Effector memory CD4-positive, alpha-beta T cell (primary cell): ENCODE measurements at places on chromosomes 5 and 9.

DNA sequence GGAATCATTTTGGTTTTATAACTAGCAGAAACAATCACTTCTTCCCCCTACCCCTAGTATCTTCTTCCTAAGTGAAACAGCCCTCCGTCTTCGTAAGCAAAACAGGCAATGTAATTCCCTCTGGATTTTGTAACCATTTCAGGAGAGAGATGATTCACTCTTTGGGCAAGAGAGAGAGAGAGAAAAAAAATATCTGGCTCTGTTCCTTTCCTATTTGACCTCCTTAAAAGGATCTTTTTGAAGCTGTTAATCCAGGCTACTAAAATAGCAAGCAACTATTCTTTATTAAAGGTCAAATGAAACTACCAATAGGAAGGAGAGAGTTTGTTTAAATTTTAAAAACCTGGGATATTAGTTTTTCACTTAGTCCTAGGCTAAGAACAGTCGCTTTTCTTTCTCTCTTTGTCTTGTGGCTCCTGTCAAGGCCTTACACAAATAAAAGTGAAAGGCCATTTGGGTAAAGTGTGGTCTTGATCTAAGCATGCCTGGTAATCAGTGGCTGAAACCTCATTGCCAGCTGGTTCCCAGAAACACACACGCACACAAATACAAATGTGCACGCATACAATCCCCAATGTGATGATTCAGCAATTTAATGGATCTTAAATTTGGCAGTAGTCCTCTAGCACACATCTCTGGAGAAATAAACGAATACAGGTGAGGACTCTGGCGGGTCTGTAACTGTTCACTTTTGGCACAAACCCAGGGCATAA is 70.2 kb downstream of the PRUNE2 start:
- no peaks in the 10 kb centered on the region for H3K36me3 ChIP-seq
- DNase-seq: no peak
- no peaks in the 10 kb centered on the region for H3K27me3 ChIP-seq
- H3K27ac ChIP-seq: no peak overlapping the region
- H3K4me3 ChIP-seq: no peak overlapping the region

- no peak overlapping the region for H3K27ac ChIP-seq
- DNase-seq: no peak
- H3K4me1 ChIP-seq: no peaks in the 10 kb centered on the region
- H3K36me3 ChIP-seq: no peaks in the 10 kb centered on the region
- no peaks in the 10 kb centered on the region for H3K27me3 ChIP-seq
- H3K4me3 ChIP-seq: no peak overlapping the region
Observed at GRCh38 chr9:108184941-108185340, 670.8 kb downstream of the ACTL7B start.

DNA sequence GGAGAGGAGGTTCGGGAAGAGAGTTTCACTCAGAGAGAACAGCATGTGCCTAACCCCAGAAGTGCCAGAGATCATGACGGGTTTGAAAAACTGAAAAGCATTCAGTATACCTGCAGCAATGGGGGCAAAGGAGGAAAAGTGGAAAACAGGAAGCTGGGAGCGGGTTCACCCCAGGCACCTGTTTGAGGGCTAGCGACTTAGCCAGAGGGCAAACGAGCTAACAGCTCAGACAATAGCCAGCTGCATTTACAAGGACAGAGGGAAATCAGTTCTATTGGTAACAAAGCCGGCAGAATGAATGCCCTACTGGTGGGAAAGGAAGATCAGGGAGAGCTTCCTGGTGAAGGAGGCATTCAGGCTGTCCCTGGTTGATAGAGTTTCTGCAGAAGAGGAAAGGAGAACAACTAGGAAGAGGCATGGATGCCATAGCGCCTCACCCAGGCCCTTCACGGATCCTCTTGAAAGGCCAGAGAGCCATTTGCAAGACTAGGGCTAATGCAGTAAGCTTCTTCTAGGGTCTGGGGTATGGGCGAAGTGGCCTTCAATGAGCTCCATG is 141.7 kb upstream of the ADRA1B start:
- H3K36me3 ChIP-seq: no peaks in the 10 kb centered on the region
- no peak overlapping the region for H3K27ac ChIP-seq
- DNase-seq: no peak

GRCh38 chr9:112118009-112118408 is 57.1 kb downstream of the SUSD1 start:
- no peak for DNase-seq
- no peaks in the 10 kb centered on the region for H3K27me3 ChIP-seq
- no peak overlapping the region for H3K4me3 ChIP-seq
- H3K27ac ChIP-seq: no peak overlapping the region
- no peaks in the 10 kb centered on the region for H3K36me3 ChIP-seq

DNA sequence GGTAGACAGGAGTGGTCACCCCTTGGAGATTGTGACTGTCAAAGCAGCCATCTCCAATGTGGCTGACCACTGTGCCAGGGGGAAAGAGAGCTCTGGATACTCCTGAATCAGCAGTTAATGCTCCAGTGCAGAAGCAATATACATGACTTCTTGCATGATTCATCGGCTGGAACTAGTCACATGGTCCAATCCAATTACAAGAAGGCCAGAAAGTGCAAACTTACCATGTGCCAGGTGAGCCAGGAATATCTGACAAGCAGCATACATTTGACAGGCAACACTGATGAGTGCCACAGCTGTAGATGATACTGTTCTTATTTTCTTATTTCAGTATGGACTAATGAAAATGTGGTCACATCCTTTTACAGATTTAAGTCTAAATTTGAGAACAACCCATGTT is 440.0 kb upstream of the MPDZ start:
- no peaks in the 10 kb centered on the region for H3K27me3 ChIP-seq
- H3K4me1 ChIP-seq: no peaks in the 10 kb centered on the region
- no peak for DNase-seq
- H3K4me3 ChIP-seq: no peak overlapping the region

DNA sequence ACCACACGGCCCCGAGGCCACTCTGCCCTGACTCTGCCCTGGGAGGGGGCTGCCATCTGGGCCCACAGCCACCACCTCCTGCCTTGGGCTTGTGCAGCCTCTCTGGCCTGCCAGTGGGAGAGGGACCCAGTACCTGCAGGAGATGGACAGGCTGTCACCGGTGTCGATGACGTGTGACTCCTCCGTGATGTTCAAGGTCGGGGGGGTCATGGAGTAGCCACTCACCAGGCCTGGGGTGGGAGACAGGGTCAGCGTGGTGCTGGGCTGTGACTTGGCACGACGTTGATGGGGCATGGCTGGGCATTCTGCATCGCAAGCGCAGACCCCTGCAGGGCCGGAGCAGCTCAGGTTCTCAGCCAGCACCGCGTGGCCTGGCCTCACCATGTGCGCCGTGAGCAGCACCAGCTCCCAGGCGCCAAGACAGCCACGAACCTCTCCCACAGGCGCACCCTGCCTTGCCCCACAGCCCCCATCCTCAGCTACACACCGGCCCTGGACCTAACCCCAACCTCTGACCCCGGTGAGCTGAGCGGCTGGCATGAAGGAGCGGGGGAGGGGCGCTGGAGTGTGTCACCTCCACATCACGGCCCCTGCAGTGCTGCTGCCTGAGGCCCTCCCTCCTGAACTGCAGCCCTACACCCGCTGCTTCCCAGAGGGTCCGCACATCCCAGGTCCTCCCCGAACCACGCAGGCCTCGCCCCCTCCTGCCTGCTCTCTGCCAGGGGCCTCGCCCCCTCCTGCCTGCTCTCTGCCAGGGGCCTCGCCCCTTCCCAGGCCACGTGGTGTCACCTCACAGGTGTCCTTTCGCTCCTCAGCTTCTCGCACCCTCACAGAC is 17.6 kb downstream of the FLT4 start:
- H3K27ac ChIP-seq: no peak overlapping the region
- no peaks in the 10 kb centered on the region for H3K4me1 ChIP-seq
- no peak for DNase-seq
- H3K36me3 ChIP-seq: no peaks in the 10 kb centered on the region
- H3K4me3 ChIP-seq: no peak overlapping the region

DNA sequence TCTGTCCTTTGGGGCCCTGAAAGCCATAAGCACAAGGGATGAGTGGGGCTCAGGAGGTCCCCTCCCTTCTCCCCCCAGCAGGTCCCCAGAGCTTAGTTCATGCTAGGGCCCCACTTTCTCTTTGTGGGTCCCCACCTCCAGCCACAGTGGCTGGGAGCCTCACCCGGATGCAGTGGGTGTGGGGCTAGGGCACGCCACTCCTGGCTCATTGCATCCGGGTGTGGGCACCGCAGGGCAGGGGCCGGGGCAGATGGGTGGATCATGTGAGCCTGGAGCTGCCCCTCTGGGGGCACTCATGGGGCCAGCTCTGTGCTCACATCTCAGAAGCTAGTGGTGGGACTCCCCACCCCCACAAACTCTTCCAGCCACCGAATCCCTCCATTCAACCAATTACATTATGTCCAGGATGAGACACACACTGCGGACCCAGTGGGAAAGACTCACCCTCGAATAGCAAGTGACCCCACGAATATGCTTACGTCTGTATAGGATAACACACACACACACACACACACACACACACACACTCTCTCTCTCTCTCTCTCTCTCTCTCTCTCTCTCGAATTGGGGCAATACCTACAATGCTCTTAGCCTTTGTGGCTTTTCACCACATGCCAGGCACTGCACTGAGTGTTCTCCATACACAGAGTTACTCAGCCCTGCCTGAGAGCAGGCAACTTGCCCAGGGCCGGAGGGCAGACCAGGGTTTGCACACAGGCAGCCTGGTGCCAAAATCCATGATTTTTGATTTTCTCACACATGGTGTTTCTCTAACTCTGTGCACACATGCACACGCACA is 16.8 kb upstream of the PHYKPL start:
- no peak overlapping the region for H3K4me3 ChIP-seq
- DNase-seq: no peak
- H3K27ac ChIP-seq: no peak overlapping the region
- no peaks in the 10 kb centered on the region for H3K27me3 ChIP-seq
- H3K36me3 ChIP-seq: no peaks in the 10 kb centered on the region

GRCh38 chr5:168991311-168991710 is 309.6 kb downstream of the SLIT3 start:
- H3K4me1 ChIP-seq: no peaks in the 10 kb centered on the region
- no peak overlapping the region for H3K4me3 ChIP-seq
- no peaks in the 10 kb centered on the region for H3K27me3 ChIP-seq
- no peak for DNase-seq
- no peaks in the 10 kb centered on the region for H3K36me3 ChIP-seq
- H3K27ac ChIP-seq: no peak overlapping the region

DNA sequence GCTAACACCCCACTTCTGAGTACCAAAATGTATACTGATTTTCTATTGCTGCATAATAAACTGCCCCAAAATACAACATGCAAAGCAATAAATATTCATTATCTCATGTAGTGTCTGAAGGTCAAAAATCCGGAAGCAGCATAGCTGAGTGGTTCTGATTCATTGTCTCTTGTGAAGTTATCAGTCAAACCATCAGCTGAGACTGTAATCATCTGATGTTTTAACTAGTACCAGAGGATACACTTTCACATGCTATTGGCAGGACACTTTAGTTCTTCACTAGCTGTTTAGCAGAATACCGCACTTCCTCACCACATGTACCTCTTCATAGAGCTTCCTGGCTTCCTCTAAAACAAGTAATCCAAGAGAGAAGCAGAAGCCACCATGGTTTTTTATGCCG is 12.7 kb upstream of the TMEM161B start:
- H3K27me3 ChIP-seq: no peaks in the 10 kb centered on the region
- no peak for DNase-seq
- no peak overlapping the region for H3K27ac ChIP-seq
- H3K36me3 ChIP-seq: peaks cover 4% of the 10 kb centered on the region
- no peak overlapping the region for H3K4me3 ChIP-seq
- no peaks in the 10 kb centered on the region for H3K4me1 ChIP-seq

- no peak overlapping the region for H3K27ac ChIP-seq
- H3K36me3 ChIP-seq: no peaks in the 10 kb centered on the region
- DNase-seq: no peak
- no peaks in the 10 kb centered on the region for H3K27me3 ChIP-seq
Observed at GRCh38 chr9:109471475-109472393, 26.4 kb downstream of the PTPN3 start.

- H3K4me1 ChIP-seq: no peaks in the 10 kb centered on the region
- H3K27ac ChIP-seq: no peak overlapping the region
- no peak overlapping the region for H3K4me3 ChIP-seq
Observed at GRCh38 chr9:99954819-99955218, 48.4 kb downstream of the STX17 start.

GRCh38 chr9:28215536-28216299 is 642.4 kb upstream of the C9orf72 start:
- H3K27ac ChIP-seq: no peak overlapping the region
- no peak overlapping the region for H3K4me3 ChIP-seq
- no peak for DNase-seq
- H3K36me3 ChIP-seq: no peaks in the 10 kb centered on the region

DNA sequence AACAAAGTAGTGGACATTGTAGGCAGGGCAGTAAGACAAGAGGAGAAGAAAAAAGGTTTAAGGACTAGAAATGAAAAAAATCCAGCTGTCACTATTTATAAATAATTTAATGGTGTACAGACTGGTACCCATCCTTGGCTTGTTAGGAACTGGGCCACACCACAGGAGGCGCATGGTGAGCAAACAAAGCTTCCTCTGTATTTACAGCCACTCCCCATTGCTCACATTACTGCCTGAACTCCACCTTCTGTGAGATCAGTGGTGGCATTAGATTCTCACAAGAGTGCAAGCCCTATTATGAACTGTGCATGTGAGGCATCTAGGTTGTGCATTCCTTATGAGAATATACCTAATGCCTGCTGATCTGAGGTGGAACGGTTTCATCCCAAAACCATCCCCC is 62.6 kb upstream of the DMAC1 start:
- H3K27me3 ChIP-seq: no peaks in the 10 kb centered on the region
- H3K27ac ChIP-seq: no peak overlapping the region
